Fibroblast of pulmonary artery (primary cell): ENCODE measurements at places on chromosomes 4 and X.

GRCh38 chr4:184444215-184444952 lies 30.0 kb downstream of the IRF2 start:
- peak; percentile 33 for DNase-seq

DNA sequence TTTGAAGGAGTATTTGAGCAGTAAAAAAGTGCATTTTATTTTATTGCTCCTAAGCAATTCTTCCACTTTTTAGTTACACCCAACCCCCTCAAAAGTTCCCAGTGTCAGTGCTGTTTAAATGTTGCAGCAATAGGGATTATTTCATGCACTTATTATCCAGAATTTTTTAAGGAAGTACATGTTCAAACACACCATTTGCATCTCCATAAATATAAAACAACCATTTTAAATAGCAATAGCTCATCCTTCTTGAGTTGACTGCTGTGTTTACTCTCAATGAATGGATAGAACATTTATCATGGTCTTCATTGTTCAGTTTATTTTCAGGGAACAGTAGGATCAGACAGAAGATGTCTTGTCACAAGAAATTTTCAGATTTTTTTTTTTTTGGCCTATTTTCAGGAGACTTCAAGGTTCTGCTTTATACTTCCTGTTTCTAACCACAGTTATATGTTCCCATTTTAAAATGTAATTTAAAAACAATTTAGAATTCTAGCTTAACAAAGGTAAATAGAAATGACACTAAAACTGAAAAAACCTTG lies 171.9 kb downstream of the TMA16 start:
- no peak for DNase-seq

- DNase-seq = no peak
Measured at GRCh38 chr4:47913330-47913729, 1.1 kb downstream of the NFXL1 start.

- DNase-seq = no peak
Measured at GRCh38 chr4:182680234-182680653, 236.9 kb downstream of the DCTD start.

GRCh38 chrX:112735147-112735546 lies 55.4 kb upstream of the LHFPL1 start:
- no peak for DNase-seq

DNA sequence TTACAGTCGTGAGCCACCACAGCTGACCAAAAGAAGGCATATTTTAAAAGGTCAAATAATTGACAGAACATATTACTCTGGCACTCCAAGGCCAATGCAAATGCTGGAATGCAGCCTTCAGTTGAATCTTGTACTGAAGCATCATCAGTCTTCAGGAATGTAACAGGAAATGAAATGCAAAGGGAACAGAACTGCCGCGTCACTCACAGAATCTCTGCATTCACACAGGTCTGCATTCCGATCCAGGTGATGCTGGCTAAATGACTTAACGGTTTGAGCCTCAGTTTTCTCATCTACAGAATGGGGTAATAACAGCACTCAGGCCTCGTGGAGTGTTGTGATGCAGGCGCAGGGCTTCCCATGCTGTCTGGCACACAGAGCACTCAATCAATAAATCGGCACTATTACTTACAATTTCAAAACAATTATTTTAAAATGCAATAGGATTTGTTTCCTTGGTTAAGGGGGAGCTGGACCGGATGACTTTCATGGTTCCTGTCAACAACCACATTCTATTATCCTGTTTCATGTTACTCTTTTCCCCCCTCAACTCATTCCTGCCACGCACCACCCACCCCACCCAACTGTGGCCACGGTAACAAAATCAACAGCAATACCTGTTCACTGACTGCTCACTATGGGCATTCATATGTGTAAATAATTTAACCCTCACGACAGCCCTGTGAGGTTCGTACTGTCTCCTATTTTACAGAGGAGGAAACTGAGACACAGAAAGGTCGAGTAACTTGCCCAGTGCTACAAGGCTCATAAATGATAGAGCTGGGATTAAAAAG lies 32.4 kb downstream of the IGFBP7 start:
- DNase-seq = peak; percentile 93

DNA sequence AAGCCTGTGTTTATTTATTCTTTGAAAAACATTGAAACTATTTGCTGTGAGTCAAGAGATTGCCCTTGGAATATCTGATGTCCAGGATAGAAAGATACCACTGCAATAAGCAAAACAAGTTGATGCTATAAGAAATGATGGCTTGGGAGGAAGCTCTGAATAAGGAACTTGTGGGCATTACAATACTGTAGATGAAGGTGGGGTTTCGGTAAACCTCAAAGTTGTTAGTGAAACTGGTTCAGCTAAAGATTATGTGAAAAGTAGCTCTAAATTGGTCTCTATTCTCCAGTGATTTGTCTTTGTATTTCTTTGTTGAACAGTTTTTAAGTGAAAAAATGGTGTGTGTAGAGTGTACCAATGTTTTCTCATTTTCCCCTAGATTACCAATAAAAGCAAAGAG lies 128.7 kb downstream of the AKAP4 start:
- no peak for DNase-seq

GRCh38 chr4:20416800-20417199 lies 165.1 kb downstream of the SLIT2 start:
- no peak for DNase-seq

GRCh38 chr4:152937336-152938236 lies 1.5 kb downstream of the FHDC1 start:
- no peak for DNase-seq

DNA sequence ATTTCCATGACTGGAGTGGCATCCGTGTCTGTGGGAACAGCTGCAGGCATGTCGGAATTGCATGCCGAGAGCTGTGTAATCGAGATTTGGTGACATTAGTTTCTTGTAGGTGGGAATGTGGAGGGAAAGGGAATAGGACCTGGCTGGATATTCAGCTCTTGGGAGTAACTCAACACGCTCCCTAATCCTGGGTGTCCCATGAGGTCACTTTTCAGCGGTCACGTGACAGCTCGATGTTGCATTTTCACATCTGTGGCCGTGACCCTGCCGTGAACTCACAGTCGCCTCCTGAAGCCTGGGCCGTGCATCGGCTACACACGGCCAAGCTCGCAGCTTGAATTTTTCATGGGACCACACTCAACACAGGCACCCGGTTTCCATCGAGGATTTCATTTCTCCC lies 25.8 kb upstream of the PSAPL1 start:
- no peak for DNase-seq

DNA sequence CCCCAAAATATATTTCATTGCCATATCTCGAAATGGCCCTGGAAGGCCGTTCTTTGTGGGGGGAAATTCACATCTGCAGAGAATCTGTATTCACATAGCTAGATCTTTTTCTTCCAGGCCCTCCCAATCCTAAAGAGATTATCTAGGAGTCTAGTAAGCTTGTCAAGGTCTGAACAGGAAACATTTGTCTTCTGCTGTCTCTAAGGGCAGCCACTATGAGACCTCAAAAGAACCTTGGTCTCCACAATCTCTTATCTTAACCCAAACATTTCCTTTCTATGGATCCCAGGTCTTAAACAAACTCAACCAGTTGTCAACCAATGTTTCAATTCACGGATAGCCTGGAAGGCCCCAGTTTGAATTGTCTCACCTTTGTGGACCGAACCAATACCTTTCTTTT lies 45.0 kb downstream of the CRLF2 start:
- DNase-seq = no peak

- no peak for DNase-seq
Measured at GRCh38 chr4:113616443-113616842, 145.1 kb downstream of the CAMK2D start.

- no peak for DNase-seq
Measured at GRCh38 chr4:40214661-40215418, 18.0 kb downstream of the RHOH start.

DNA sequence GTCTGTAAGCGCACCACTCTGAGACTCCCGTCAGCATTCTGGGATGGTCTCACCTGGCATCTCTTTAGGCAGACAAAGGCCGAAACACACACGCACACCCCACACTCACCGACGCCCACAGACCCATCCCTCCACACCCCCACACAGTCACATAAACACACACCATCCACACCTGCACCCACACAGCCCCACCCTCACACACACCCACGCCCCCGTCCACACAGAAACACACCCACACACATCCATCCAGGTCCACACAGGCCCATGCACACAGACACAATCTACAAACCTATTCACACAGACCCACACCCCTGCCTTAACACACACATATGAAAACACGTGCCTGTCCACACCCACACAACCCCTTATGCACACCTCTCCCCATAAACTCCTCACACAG lies 9.2 kb upstream of the HMX1 start:
- DNase-seq = no peak

GRCh38 chrX:24333371-24333770 lies 19.5 kb upstream of the SUPT20HL2 start:
- no peak for DNase-seq

GRCh38 chr4:104559502-104559901 lies 64.8 kb upstream of the CXXC4 start:
- no peak for DNase-seq

DNA sequence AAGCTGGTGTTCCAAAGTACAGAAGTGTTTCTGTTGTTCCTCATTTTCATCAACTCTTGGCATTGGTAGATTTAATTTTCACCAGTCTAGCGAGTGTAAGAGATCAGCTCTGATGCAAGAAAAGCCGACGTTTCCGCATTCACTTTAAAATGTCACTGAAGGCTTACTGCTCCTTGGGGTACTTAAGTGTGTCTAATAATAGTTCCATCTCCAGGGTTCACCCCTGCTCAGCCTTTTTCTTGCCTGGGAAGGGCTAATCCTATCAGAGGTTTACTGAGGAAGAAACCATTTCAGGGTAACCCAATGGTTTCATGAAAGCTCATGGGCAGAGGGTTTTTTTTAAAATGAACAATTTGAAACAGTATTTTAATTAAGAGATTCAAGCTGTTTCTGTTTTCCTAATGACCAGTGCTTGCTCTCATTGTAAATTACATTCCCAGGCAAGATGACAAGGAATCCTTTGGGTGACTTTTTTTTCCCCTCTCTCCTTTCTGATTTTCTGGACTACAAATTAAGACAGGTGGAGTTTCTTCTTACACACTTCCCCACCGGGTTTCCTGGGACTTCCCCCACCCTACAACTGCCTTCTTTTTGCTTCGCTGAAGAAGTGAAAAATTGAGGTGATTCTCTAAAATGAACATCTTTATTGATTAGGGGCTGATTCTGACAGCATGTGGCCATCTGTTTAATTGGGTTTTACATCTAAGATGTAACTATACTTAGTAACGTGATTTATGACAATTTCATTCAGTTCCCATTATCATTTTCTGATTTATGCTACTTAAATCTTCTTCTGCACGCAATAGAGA lies 78.7 kb upstream of the CBLL2 start:
- no peak for DNase-seq

- no peak for DNase-seq
Measured at GRCh38 chr4:141497627-141498026, 138.8 kb upstream of the IL15 start.

- peak; percentile 87 for DNase-seq
Measured at GRCh38 chr4:130563185-130563888, 1467.4 kb downstream of the C4orf33 start.
